NCI-H524 (cell line): ENCODE measurements at places on chromosomes 16 and 17.

- DNase-seq, result no peak
Observed at GRCh38 chr17:48757524-48757961, 29.0 kb upstream of the HOXB13 start.

GRCh38 chr17:38533866-38534497 is 71.8 kb downstream of the SRCIN1 start:
- DNase-seq, result no peak

DNA sequence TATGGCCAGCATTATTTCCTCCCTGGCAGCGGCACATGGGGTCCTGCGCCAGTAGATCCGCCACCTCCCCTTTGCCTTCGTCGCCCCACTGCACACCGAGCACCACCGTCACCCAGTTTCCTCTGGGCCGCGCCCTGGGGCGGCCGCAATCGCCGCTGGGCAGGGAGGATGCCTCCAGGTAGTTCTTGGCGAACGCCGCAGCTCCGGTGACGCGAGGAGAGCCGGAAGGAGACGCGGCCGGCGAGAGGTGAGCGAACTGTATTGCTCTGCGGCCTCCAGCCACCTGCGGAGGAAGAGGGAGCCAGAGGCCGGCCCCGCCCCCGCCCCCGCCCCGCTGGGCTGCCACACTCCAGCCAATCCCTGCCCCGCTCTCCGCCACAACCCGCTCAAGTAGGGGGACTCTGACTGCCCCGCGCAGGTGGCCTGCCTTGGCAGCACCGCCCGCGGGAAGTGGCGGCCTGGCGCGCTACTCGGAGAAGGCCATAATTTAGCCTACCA is 11.8 kb upstream of the SLFN13 start:
- DNase-seq, result peak; percentile 36

DNA sequence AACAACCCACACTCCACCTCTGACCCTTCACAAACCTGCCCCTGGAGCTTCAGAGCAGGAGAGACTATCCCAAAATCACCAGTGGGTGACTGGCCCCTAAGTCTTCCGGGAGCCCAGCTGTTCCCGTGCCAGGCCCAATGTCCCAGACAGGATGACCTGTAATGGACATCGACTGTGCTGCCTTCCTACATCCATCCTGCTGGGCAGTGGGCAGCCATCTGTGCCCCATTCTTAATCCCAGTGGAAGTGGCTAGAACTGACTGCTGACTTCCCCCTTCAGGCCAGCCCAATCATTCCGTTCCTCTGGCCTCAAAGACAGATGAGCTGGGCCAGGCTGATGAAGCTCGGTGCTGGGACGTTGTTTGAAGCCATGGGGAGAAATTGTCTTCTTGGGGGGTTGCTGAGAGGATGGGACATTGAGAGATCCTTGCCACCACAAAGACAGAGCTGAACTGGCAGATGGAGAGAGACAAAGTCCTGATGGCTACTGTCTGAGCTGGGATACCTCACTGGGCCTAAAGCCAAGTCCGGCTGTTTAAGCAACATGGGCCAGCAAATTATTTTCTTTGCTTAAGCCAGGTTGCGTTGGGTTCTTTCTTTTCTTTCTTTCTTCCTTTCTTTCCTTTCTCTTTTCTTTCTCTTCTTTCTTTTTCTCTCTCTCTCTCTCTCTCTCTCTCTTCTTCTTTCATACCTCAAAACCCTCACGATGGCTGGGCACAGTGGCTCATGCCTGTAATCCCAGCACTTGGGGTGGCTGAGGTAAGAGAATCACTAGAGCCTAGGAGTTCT is 17.9 kb upstream of the ALOX15B start:
- DNase-seq, result no peak

GRCh38 chr17:32546031-32546444 is 59.2 kb downstream of the CDK5R1 start:
- peak; percentile 33 for DNase-seq
